ENCODE measurements at places on chromosomes 3 and 15. TPM values are rescaled to one million over a fixed set of nuclear protein-coding genes. Genes with fewer than 3 reads are reported as not detected.

Gene CDAN1
- total RNA-seq = 11.1 TPM

DNA sequence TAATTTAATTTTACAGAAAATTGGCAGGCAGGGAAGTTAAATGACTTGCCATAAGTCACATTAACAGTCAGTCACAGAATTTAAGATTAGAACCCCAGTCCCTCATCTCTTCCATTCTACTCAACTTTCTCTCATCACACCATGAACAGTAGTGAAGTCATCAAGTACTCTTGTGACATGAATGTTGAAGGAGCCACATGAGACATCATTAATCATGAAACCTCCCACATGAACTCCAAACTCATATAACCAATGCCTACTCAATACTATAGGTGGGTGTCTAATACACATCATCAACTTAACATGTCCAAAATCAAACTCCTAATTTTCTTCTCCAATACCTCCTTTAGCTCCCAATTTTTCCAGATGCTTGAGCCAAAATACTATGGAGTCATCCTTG, 19.5 kb downstream of the PHC3 start:
- no peak for DNase-seq

GRCh38 chr3:122427857-122428471, 12.1 kb upstream of the WDR5B start:
- no peak for DNase-seq

DNA sequence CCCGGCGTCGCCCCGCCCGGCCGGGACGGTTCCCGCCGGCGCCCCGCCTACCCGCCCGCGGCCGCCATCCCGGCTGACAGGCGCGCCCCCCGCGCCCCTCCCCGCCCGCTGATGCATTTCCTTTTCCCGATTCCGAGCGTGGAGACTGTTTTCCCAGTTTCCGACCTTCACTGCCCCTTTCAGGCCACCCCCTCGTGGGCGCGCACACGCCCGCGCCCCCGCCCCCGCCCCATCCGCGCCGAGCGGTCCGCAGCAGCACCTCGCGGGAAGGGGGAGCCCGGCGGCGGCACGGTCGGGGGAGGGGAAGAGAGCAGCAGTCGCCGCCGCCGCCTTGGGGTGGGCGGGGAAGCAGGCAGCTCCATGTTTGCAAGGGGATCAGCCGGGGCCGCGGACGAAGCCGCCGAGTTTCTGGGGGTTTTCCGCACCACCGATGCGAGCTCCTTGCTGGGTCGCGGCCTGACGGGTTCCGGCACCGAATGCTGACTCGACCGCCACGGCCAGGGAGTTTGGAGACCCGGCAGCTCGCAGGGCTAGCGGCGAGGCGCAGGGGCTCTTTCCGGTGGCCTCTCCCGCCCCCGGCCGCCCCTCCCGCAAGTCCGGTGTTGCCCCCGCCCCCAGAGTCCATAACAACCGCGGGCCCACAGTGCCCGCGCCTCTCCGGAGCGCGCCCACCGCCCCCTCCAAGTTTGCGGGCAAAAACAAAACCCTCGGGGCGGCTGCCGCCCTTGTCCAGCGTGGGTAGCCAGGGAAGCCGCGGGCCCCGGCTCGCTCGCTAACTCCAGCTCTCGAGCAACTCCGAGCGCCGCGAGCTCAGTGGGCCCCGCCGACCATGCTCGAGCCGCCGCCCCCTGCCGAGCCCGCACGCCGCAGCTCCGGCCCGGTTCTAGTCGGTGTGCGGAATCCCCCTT, 3.2 kb upstream of the SIN3A start:
- no peak for DNase-seq

Gene GOLGA8J
- total RNA-seq = not detected

DNA sequence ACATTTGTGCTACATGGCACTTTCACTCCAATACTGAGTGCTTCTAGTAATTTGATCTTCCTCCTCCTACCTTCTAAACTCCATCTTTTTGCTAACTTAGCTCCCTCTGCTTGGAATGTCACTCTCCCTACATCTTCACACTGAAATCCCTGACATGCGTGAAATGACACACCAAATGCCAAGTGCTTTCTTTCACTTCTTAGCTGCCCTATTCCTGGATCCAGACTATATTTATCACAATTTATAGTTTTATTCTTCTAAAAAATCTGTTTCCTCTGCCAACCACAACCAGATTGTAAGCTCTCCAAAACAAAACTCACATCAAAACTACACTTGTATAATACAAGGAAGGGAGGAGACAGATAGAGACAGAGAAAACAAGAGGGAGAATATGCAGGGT, 387.3 kb downstream of the FGF12 start:
- no peak for DNase-seq

Gene APH1B
- 6.6 TPM for total RNA-seq

GRCh38 chr3:30602946-30603345, 3.5 kb upstream of the TGFBR2 start:
- no peak for DNase-seq

DNA sequence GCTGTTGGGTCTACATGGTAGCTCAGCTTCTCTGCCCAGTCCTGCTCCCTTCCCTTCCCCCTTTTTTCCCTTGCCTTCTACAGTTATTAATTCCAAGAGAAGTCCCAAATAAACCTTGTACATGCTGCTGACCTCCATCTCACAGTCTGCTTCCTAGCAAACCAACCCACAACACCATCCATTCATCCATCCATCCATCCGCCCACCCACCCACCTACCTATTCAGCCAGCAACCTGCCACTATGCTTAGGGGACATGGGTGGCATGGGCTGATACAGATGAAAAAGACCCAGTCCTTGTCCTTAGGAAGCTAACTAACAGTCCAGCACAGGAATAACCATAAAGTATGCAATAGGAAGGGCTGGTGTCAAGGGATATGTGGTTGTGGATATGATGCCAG, 5.7 kb downstream of the TNFAIP8L3 start:
- no peak for DNase-seq

Gene ITIH4
- 1.7 TPM for total RNA-seq

- no peak for DNase-seq
Observed at GRCh38 chr3:139132976-139133375, 88.3 kb upstream of the PRR23C start.

DNA sequence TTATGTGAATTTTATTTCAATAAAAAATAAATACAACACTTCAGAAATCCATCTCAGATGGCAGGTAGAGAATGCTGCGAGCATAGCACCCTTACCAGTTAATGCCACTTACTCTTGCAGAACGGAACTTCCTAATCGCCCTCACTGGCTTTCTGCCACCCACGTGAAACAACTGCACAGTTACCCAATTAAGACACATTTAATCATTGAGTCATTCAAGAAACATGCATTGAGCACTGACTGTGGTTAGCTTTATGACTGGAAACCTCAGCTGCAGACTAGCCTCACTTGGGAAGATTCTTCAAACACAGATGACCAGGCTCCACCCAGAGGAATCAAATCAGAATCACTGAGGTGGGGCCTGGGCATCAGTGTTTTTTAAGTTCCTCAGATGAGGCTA, 5.6 kb upstream of the MFGE8 start:
- peak; percentile 52 for DNase-seq

Measured in NCI-H460 (cell line).